ENCODE measurements at places on chromosomes 4 and X. TPM values are rescaled to one million over a fixed set of nuclear protein-coding genes. Genes with fewer than 3 reads are reported as not detected.

Gene UTP3
- total RNA-seq = 37.0 TPM

Gene ITM2A
- total RNA-seq = 40.7 TPM

Gene CLTRN
- 1.0 TPM for total RNA-seq

DNA sequence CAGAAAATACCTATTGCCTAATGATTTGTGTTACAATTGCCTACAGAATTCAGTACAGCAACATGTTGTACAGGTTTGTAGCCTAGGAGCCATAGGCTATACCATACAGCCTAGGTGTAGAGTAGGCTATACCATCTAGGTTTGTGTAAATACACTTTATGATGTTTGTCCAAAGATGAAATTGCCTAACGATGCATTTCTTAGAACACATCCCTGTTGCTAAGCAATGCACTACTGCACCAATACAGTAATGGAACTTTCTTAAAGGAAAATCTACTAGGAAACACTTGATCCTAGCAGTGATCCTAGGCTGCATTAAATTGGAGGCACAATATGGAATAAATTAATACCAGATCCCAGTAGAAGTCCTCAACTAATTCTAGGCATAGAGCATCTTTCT is 18.3 kb downstream of the NOA1 start:
- peaks cover 7% of the 10 kb centered on the region for H3K4me1 ChIP-seq
- no peaks in the 10 kb centered on the region for H3K27me3 ChIP-seq
- no peak overlapping the region for H3K27ac ChIP-seq

DNA sequence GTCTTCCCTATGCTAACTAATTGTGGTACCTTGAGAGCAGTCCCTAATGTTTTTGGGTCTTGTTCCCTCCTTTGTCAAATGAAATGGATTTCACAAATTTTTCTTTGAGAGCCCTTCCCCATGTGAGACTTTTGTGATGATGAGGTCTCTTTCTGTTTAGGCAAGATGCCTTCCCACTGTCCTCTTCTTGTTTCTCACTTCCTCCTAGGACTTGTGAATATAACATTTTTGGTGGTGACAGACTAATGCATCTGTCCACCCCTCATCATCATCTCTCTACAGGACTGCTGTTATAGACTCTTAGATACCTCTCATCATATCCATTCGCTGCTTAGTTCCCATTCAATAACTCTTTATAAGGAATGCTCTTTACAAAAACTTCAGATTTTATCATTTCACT is 8.7 kb upstream of the ANK2 start:
- DNase-seq = no peak
- no peaks in the 10 kb centered on the region for H3K27me3 ChIP-seq
- no peaks in the 10 kb centered on the region for H3K4me1 ChIP-seq
- H3K27ac ChIP-seq = no peak overlapping the region
- H3K4me3 ChIP-seq = no peak overlapping the region

GRCh38 chrX:129723511-129723910 is 15.3 kb upstream of the XPNPEP2 start:
- H3K4me1 ChIP-seq = no peaks in the 10 kb centered on the region
- no peak overlapping the region for H3K27ac ChIP-seq
- no peak for DNase-seq
- H3K4me3 ChIP-seq = no peak overlapping the region

DNA sequence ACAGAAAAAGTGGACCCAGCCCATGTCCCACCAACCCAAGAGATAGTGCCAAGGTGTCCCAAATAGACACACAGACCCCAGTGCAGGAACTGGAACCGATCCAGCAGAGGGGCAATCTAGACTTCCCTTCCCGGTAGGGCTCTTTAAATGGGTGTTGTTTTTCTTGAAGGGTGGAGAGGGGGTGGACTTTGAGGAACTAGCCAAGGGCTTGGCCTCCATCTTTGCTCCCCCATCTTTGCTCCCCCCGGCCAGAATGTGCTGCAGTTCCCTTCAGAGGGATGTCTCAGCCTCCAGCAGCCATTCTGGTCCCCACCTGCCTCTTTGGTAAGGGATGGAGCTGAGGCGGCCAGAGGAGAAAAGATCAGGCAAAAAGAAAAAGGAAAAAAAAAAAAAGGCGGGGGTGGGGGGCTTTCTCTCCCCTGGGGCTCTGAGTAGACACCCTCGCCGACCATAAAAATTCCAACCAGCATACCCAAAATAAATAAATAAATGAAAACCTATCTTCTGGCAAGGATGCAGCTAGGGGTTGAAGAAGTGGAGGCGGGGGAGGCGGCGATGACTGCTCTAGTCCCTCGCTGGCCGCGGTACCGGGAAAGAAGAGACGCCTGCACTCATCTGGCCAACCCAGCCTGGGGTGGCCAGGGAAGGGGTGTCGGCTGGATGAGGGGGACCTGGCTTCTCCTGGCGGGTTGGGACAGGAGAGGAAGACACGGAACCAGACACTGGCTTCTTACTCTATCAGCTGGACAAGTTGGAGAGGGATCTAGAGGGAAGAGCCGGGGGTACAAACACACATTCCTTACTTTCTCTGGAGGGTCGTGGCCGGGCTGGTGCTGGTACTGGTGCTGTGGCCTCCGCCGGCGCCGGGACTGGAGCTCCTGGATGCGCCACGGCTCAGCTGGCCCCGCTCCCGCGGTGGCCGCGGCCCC is 38.5 kb upstream of the IQSEC2 start:
- H3K27me3 ChIP-seq = peaks cover 25% of the 10 kb centered on the region
- H3K4me1 ChIP-seq = peaks cover 3% of the 10 kb centered on the region
- no peak overlapping the region for H3K27ac ChIP-seq
- H3K36me3 ChIP-seq = no peaks in the 10 kb centered on the region
- peak overlapping the region; percentile 54 for H3K4me3 ChIP-seq

DNA sequence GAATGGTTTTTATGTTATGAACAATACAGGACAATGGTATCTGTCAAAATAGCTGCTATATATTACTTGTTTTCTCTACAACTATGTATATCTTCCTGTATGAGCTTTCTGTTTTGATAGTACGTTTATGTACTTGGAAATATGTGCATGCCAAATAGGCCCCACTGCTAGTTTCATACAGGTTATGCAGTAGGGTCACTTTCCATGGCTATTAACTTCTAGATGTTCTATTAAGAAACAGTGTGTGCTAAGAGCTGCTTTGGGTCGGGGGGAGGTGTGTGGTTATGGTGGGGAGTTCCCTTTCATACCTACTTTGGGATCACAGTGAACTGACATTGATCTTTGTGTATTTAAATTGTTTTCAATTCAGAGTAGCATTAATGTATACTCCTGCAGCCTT is 30.9 kb downstream of the RBPJ start:
- no peaks in the 10 kb centered on the region for H3K27me3 ChIP-seq
- H3K4me1 ChIP-seq = peaks cover 4% of the 10 kb centered on the region
- no peak for DNase-seq
- no peaks in the 10 kb centered on the region for H3K36me3 ChIP-seq
- no peak overlapping the region for H3K27ac ChIP-seq

GRCh38 chr4:41670530-41670929 is 78.0 kb downstream of the PHOX2B start:
- H3K4me1 ChIP-seq = no peaks in the 10 kb centered on the region
- DNase-seq = no peak
- no peak overlapping the region for H3K4me3 ChIP-seq
- no peaks in the 10 kb centered on the region for H3K27me3 ChIP-seq
- no peaks in the 10 kb centered on the region for H3K36me3 ChIP-seq

GRCh38 chrX:108036298-108036973 is 8.4 kb upstream of the VSIG1 start:
- H3K36me3 ChIP-seq = no peaks in the 10 kb centered on the region
- peak; percentile 80 for DNase-seq
- H3K27ac ChIP-seq = peak overlapping the region; percentile 73

DNA sequence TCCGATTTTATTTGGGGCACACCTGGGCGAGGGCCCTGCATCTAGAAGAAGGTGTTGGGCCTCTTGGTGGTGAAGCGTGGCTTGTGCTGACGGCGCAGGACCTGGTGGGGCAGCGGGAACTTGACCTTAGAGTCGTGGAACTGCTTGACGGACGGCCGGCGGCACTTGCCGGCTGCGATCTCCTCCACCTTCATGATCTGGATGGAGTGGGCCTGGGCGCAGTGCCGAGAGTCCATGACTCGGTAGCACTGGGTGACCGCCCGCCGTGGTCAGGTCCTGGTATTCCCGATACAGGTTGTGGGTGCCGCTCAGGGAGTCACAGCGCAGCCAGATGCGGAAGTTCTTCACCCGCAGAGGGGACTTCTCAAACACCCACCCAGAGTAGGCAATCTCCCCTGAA is 56.8 kb upstream of the ALG13 start:
- H3K4me1 ChIP-seq = no peaks in the 10 kb centered on the region
- no peak for DNase-seq
- no peaks in the 10 kb centered on the region for H3K36me3 ChIP-seq
- H3K4me3 ChIP-seq = no peak overlapping the region
- H3K27me3 ChIP-seq = no peaks in the 10 kb centered on the region

GRCh38 chr4:67531379-67531962 is 13.8 kb downstream of the CENPC start:
- peaks cover 22% of the 10 kb centered on the region for H3K36me3 ChIP-seq
- no peak for DNase-seq
- H3K27ac ChIP-seq = no peak overlapping the region

DNA sequence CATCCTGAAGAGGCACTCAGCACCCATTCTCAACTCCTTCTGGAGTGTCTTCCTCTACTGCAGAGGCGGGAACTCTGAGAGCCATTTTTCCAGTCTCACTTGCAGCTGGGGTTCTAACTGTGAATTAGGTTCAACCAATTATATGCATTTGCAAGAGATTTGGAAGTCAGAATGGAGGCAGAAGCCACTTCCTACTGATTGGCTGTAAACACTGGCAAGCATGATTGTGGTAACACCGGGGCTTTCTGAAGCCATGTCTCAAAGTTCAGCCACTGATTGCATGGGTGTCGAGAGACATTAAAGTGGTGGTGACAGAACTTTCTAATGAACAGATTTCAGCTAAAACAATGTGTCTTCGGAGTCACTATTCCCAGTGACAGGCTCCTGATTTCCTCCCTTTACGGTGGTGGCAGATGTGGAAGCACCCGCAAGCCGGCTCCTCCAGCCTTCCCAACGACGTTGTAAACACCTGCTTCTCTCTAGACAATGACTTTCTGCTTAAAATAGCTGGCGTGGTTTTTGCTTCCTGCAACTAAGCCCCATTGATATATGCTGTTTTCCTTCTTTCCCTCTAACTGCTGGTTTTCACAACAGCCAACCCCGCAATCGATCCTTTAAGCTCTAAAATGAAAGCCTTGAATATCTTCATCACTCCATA is 92.0 kb downstream of the IRF2 start:
- no peaks in the 10 kb centered on the region for H3K27me3 ChIP-seq
- peak overlapping the region; percentile 86 for H3K27ac ChIP-seq
- H3K36me3 ChIP-seq = peaks cover 2% of the 10 kb centered on the region
- H3K4me1 ChIP-seq = peaks cover 44% of the 10 kb centered on the region
- H3K4me3 ChIP-seq = no peak overlapping the region

GRCh38 chr4:178068136-178068535 is 625.9 kb upstream of the AGA start:
- no peak for DNase-seq
- no peak overlapping the region for H3K4me3 ChIP-seq
- H3K27me3 ChIP-seq = no peaks in the 10 kb centered on the region
- H3K36me3 ChIP-seq = no peaks in the 10 kb centered on the region
- no peaks in the 10 kb centered on the region for H3K4me1 ChIP-seq

- no peaks in the 10 kb centered on the region for H3K36me3 ChIP-seq
- no peaks in the 10 kb centered on the region for H3K4me1 ChIP-seq
- no peaks in the 10 kb centered on the region for H3K27me3 ChIP-seq
- DNase-seq = no peak
- no peak overlapping the region for H3K4me3 ChIP-seq
- H3K27ac ChIP-seq = no peak overlapping the region
Observed at GRCh38 chr4:10259976-10260375, 143.4 kb upstream of the WDR1 start.

DNA sequence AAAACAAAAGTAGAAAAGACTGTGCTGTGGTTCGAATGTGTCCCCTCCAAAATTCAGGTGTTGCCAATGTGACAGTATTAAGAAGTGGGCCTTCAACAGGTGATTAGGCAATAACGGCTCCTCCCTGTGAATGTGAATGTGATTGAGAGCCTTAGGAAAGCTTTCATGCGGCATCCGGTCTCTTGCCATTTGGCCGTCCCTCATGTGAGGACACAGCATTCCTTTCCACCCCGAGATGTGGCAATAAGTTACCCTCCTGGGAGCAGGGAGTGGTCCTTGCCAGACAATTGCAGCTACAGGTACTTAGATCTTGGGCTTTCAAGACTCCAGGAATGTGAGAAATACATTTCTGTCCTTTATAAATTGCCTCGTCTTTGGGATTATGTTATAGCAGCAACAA is 129.3 kb downstream of the CPEB2 start:
- no peak overlapping the region for H3K4me3 ChIP-seq
- no peak for DNase-seq
- H3K36me3 ChIP-seq = no peaks in the 10 kb centered on the region

DNA sequence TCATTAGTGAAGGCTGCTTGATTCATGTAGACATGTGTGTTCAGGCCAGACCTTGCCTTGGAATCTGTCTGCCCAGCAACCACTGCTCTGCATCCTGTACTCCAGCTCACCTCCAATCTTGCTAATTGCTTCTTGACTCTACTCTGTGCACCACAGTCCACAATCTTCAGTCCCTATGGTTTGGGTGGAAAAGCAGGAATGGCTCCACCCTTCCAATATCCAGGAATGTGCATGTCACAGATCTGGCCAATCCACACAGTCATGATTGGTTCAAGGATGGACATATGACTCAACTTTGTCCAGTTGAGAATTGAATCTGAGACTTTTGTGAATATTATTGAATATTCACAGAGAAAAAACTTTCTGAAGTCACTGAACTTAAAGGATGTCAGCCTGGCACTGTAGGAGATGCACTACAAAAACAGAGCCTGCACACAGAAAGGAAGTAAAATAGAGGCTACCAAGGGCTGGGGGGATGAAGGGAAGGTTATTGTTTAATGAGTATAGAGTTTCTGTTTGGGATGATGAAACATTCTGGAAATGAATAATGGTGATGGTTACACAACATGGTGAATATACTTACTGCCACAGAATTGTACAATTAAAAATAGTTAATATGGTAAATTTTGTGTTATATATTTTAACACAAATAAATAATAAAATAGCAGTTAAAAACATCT is 161.3 kb upstream of the USP38 start:
- no peak overlapping the region for H3K27ac ChIP-seq
- H3K27me3 ChIP-seq = no peaks in the 10 kb centered on the region
- H3K4me1 ChIP-seq = no peaks in the 10 kb centered on the region
- H3K4me3 ChIP-seq = no peak overlapping the region

GRCh38 chrX:105458846-105459245 is 238.4 kb upstream of the TEX13A start:
- no peaks in the 10 kb centered on the region for H3K27me3 ChIP-seq
- H3K36me3 ChIP-seq = no peaks in the 10 kb centered on the region
- no peak overlapping the region for H3K4me3 ChIP-seq
- DNase-seq = no peak
- H3K4me1 ChIP-seq = peaks cover 4% of the 10 kb centered on the region
- H3K27ac ChIP-seq = no peak overlapping the region

DNA sequence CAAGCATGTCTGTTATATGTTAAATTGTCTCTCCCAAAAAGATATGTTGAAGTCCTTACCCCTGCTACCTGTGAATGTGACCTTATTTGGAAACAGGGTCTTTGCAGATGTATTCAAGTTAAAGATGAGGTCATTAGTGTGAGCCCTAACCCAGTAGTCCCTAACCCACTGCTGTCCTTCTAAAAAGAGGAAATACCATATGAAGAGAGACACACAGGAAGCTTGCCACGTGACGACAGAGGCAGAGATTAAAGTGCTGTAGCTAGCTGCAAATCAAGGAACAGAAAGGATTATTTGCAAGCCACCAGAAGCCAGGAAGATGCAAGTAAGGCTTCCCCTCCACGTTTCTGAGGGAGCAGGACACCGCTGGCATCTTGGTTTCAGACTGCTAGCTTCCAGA is 150.1 kb downstream of the HNRNPD start:
- no peaks in the 10 kb centered on the region for H3K27me3 ChIP-seq
- no peak for DNase-seq
- no peak overlapping the region for H3K4me3 ChIP-seq
- H3K27ac ChIP-seq = no peak overlapping the region

Measured in astrocyte (in vitro differentiated cells and primary cell).